ENCODE measurements at places on chromosomes 13 and 19. TPM values are rescaled to one million over a fixed set of nuclear protein-coding genes. Genes with fewer than 3 reads are reported as not detected.

Gene MYH14
- total RNA-seq, result not detected

- no peak for ATAC-seq
These were observed 69.1 kb downstream of the SOX1 start for GRCh38 chr13:112136095-112136494.

GRCh38 chr13:50359041-50359367, 343.8 kb downstream of the KCNRG start:
- ATAC-seq, result no peak

DNA sequence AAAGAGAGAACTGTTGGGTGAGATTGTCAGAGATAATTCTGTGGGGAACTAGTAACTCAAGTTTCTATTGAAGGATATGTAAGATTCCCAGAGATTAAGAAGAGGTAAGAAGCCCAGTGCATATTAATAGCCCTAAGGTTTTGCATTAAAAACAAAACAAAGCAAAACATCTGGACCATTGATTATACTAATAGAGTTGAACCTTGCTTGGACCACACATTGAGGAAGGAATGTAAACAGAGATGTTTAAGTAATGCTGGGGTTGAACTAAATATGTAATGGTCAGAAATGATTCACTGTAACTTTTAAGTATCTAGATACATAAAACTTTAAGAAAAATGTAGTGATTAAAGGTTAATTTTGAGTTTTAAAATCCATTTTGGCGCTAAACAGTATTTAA, 1770.0 kb downstream of the PCDH9 start:
- ATAC-seq, result no peak

DNA sequence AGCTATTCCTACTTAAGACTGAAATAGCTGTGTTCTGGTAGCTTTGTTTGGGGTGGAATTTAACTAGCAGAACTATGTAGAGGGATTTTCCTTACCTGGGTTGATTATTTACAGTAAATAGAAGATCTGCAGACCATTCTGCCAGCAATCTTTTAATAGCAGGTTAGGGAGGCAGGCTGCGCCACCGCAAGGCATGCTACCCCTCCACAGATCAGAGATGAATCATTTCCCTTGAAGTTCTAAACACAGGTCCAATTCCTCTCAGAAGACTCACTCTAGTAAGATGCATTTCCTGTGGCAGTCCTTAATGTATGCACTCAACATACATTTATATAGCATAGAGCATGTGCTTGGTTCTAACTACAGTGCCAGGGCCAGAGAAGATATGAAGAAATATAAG, 109.0 kb downstream of the TNFRSF19 start:
- peak; percentile 66 for ATAC-seq

Gene CFAP97D2
- not detected for total RNA-seq

DNA sequence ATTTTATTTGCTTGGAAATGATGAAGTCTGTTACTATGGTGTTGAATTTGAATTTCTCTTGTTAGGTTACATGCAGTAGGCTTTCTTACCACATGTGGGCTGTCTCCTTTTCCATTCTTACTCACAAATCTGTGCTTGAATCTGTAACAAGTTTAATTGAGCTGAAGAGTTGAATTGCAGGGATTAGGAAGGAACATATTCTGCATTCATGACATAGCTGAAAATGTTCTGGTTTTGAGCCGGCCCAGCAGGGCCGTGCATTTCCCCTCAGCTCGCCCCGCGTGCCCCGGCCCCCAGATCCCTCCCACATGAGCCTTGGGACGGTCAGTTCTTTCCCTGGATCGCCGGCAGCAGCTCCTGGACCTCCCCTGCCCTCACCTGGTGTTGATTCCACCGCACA, 28.1 kb downstream of the TFDP1 start:
- ATAC-seq, result peak; percentile 18

- ATAC-seq, result no peak
These were observed 3.1 kb downstream of the ATP12A start for GRCh38 chr13:24683351-24683750.

- peak; percentile 79 for ATAC-seq
These were observed 24.1 kb upstream of the ASPDH start for GRCh38 chr19:50537769-50538230.

DNA sequence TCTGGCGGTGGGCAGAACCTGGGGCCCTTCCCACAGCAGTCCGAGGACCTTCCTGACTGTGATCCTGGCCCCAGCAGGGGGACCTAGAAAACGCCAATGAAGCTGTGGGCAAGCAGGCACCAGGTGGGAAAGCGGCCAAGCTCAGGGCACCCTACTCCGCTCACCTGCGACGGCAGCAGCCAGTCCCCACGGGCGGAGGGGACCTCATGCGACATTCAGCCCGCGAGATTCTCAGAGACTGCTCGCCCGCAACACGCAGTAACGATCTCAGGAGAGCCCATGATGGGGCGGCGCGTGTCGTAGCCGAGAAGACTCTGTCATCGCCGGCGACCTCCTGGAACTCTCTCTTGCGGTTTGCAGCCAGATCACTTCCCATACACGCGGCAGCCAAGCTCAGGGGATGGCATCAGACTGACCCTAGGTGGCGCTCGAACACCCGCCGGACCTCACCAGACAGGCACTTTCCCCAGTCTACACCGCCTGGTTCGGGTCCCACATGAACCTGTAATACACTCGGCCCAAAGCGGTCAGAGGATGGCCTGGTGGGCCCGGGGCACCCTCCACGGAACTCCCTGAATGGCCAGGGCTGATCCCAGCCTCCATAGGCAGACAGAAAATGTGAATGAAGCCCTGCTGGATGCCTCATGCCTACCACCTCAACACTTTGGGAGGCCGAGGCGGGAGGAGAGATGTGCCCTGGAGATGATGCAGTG, 26.5 kb downstream of the MAN2B1 start:
- peak; percentile 96 for ATAC-seq

- no peak for ATAC-seq
These were observed 246.6 kb downstream of the NHLRC3 start for GRCh38 chr13:39284801-39285388.

DNA sequence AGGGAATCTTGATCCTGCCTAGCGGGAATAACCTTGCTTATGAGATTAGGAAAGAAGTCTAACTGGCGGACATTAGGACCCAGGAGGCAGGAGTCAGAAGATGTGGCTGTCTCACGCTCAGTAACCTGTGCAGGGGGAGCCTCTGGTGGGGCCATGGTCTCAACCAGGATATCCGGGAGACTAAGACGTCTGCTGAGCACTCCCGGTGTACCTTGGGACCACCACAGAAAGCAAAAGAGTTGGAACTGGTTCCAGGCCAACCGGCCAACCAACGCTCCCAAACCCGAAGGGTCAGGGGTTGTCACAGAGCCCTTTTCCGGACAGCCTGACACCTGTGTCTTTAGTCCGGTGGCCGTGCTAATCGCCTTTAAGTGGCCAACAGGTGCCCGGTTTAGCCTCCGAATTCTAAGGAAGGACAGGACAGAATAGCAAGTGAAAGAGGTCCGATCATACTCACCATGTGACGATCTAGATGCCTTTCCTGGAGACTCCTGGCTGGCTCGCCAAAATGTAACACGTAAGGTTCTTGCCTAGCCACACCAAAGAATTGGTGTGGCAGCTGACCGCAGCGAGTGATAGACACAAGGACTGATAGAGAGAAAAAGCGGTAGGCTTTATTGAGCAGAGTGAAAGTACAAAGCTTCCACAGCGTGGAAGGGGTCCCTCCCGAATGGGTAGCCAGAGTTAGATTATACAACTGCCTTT, 103.9 kb upstream of the DIAPH3 start:
- ATAC-seq, result peak; percentile 31

- ATAC-seq, result peak; percentile 10
These were observed 1.5 kb upstream of the ECSIT start for GRCh38 chr19:11530432-11530831.

DNA sequence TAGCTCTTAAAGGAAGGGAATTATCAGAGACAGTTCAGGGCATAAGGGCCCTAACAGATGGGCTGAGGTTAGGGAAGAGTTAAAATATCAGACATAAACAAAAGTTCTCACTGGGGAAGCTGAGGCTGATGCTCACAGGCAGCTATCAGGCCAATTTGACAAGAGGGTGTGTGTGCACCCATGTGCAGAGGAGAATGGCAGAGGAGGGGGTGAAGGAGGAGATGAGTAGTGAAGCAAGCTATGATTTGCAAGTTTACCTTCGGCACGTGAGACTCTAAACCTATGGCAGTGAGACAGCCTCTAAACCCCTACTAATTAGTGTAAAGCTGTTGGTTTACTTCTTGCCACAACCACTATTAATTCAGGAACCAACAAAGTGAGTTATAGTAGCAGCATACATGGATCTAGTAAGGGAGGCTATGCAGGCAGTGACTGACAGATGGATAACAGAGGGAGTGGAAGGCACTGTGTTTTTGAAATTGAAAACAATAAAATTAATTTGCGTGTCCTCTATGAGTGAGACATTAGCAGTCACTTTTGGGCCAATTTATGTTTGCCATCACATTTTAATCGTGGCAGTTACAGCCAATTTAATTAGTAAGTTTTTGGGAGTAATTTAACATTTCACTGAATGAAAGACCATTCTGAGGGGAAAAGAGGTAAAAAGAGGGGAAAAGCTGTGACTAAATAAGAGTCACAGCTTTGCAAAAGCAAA, 99.6 kb upstream of the HTR2A start:
- no peak for ATAC-seq

- ATAC-seq, result no peak
These were observed 165.9 kb downstream of the NDFIP2 start for GRCh38 chr13:79646880-79647279.

Gene ENOX1
- total RNA-seq, result 1.7 TPM

- peak; percentile 3 for ATAC-seq
These were observed 540 bp upstream of the ZFP36 start for GRCh38 chr19:39405958-39406655.

Gene MEF2B
- 2.0 TPM for total RNA-seq

Gene ZNF606
- 4.4 TPM for total RNA-seq

Gene KRTDAP
- total RNA-seq, result not detected

DNA sequence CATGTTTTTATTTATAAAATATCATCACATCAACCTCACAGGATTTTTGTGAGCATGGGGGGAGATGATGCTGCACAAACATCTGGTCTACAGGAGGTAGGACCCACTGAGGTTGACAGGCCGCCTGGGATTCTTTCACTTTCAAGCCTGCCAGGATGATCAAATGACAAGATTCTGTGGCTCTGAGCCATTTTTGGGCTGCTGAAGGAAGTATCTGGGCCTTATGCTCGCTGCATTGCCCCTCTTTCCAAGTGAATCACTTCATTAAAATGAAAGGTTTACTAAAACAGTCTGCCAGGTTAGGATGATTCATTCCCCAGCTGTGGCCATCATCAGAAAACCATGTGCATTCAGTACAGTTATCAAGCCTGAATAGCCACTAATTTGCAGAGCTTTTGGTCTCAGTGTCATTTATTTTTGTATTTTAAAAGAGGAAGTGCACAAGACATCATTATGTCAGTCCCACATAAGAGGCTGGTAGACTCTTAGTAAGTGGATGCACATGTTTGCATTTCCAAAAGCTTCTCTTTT, 34.4 kb downstream of the STARD13 start:
- no peak for ATAC-seq

DNA sequence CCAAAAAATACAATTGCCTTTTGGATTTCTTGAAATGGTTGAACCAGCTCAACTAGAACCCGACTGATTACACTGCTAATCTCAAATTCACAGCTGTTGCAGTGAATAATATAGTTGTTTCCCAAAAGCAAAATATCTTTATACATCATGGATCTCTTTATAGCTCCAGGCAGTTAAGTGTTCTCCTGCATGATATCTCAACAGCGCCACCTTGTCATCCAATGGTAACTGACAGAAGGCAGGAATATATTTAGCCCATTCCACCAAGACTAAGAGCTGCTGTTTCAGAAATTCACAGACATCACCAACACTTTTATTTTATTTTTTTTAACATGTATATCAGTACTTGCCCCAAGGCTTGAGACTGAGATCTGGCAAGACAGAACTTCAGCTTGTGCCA, 1141.0 kb upstream of the PRR20A start:
- ATAC-seq, result no peak

GRCh38 chr19:42028304-42029216, 34.5 kb upstream of the ATP1A3 start:
- ATAC-seq, result no peak

Gene TTYH1
- total RNA-seq, result 0.40 TPM

GRCh38 chr19:33267706-33268105, 34.6 kb downstream of the CEBPA start:
- no peak for ATAC-seq

- peak; percentile 78 for ATAC-seq
These were observed 11.4 kb downstream of the CARD8 start for GRCh38 chr19:48244281-48244680.

Gene CGB5
- total RNA-seq, result not detected

GRCh38 chr13:68697551-68697950, 1410.1 kb upstream of the ATXN8OS start:
- ATAC-seq, result no peak
